ENCODE measurements at places on chromosomes 4 and X.

DNA sequence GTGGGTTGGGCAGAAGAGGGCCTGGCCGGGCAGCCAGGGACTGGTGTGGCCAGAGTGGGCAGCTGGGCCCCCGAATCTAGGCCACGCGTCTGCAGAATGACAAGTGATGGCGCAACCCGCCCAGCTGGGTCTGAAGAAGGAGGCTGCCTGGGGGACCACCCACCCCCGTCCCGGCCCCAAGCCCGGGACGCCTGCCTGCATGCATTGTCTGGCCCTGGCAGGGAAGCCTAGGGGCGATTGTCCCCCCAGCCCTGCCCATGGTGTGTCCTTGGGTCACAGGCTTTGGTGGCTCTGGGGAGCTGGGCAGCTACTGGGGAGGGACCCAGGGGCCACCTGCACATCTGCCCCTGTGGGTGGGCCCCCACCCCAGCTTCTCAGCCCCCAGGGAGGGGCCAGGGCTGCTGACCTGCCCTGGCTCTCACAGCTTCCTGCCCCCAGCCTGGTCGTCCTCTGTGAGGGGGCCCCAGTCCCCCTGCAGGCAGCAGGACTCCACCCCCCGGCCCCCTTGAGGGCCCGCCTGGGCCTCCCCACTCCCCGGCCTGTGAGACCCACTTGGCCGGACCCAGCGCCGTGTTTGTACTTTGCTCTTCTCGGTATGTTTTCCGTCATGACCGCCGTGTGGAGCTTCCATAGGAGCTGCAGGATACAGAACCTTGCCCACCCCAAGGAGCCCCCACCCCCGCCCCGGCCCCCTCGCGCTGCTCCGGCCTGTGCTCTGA, 4.9 kb downstream of the FGFR3 start:
- DNase-seq: no peak

DNA sequence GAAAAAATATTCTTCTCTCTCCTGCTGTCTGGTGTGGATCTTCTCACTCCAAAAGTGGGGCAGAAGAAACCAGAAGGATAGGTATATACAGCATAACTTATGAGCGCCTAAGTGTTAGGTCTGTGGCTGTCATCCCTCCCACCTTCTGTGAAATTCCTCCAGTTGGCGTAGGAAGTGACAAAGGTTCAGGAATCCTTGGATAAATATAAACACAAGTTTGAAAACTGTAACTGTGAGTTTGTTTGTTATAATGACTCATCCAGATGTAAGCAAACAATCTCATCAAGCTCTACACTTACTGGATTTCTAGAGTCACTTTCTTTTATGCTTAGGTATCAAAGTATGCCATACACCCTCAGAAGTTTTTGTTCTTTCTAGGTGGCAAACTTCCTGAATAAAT, 405.2 kb downstream of the FAT4 start:
- no peak for DNase-seq

DNA sequence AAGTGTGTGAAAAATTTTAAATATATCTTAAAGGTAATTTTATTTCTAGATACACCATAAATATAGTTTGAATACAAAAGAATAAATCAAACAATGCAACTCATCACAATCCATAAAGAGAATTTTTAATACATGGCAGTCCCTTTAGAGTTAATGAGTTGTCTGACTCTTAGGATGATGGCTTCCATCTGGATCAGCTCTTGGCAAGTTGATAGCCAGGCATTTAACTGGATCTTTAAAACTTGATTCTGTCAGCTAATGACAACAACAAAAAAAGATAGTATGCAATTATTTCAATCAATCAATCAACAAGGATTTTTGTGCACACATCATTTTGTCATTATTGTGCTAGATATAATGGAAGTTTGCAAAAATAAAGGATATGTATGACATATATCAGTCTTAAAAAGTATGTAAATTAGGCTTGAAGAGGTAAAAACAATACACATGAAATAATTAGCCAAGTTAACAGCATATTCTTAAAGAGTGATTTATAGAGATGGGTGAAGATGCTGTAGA, 174.9 kb upstream of the PCDH18 start:
- no peak for DNase-seq

DNA sequence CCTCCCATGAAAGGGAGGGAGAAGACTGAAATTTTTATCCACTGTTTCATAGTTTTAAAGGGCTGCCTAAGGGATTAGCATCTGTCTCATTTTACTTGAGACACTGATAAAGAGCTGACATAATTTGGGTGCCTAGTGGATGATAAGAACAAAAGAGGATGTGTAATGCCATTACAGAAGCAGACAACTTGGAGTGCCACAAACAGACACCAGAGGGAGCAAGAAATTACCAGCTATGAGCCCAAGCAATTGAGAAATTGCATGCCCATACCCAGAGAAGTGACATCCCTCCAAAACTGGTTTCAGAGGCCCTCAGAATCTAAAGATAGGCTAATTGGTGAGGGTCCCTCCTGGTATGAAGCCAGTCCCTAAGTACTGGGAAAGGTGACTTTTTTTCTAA, 38.5 kb upstream of the POU3F4 start:
- no peak for DNase-seq

GRCh38 chr4:109703664-109704361, 568 bp upstream of the CASP6 start:
- DNase-seq: no peak

- no peak for DNase-seq
Observed at GRCh38 chr4:151263455-151263854, 13.5 kb upstream of the PRSS48 start.

- DNase-seq: no peak
Observed at GRCh38 chr4:177558995-177559394, 116.8 kb upstream of the AGA start.

- peak; percentile 63 for DNase-seq
Observed at GRCh38 chr4:87038837-87039615, 104.2 kb downstream of the AFF1 start.

DNA sequence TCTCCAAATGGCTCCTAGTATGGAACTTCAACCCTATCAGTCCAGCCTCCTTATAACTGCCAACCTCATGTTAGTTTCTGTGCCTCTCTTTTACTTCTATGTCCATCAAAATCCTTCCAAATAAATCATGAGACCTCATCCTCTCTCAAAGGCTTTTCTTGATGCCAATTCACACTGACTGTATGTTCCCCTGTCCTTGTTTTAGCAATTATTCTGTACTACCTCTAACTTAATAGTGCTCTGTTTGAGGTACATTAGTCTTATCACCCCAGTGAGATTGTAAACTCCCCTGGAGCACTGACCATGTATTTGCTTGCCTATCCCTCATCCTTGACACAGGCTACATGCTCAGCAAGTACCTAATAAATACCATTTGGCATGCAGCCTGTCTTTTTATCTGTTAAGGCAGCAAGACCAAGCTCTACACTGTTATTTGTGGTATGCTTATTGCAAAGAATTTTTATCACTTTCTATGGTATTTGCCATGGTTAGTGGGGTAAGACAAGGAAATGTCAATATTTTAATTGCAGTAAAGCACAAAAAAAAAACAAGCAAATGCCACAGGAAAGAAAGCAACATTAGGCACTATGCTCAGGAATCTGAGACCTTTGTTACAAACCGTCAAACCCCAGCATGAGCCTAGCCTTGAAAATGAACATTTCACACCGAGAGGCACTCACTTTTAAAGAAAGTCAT, 119.2 kb downstream of the SMARCA1 start:
- DNase-seq: no peak

DNA sequence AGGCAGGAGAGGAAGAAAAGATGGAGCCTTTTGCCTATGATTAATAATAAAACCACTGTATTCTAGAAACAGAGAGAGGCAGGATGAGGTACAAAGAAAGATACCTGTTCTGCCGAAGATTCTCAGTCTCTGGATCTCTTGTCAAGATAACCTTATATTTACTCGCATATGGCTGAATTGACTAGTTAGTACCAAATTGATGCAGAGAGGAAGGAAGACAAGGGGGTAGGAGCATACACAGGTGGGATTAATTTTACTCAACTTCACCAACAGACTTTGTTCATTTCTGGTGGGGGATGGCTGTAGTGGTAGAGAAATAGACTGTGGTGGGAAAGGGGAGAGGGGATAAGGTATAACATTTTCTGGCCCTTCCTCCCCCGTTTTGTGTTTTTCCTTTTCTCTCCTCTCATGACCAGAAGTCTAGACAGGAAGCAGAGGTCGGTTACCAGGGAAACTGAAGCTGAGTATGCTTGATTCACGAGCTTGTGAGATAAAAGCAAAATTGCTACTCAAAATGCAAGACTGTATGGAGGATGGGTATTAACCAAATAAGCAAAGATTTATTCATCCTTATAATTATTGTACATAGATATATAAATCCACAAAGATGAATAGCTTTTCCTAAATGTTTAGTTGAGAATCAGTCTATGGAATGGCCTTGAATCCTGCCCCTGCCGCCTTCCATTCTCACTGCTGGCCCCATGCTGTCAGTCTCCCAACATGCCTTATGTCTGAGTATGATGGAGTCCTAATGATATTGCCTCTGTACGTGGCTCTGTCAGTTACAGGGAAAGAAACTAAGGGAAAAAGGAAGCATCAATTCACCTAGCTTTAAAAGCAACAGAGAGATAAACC, 17.8 kb upstream of the PAGE2B start:
- DNase-seq: no peak

- no peak for DNase-seq
Observed at GRCh38 chr4:168045354-168045753, 47.0 kb upstream of the ANXA10 start.

Data from NCI-H2029 (cell line).